Trophoblast cell (in vitro differentiated cells and primary cell): ENCODE measurements at places on chromosomes 13 and 19.

DNA sequence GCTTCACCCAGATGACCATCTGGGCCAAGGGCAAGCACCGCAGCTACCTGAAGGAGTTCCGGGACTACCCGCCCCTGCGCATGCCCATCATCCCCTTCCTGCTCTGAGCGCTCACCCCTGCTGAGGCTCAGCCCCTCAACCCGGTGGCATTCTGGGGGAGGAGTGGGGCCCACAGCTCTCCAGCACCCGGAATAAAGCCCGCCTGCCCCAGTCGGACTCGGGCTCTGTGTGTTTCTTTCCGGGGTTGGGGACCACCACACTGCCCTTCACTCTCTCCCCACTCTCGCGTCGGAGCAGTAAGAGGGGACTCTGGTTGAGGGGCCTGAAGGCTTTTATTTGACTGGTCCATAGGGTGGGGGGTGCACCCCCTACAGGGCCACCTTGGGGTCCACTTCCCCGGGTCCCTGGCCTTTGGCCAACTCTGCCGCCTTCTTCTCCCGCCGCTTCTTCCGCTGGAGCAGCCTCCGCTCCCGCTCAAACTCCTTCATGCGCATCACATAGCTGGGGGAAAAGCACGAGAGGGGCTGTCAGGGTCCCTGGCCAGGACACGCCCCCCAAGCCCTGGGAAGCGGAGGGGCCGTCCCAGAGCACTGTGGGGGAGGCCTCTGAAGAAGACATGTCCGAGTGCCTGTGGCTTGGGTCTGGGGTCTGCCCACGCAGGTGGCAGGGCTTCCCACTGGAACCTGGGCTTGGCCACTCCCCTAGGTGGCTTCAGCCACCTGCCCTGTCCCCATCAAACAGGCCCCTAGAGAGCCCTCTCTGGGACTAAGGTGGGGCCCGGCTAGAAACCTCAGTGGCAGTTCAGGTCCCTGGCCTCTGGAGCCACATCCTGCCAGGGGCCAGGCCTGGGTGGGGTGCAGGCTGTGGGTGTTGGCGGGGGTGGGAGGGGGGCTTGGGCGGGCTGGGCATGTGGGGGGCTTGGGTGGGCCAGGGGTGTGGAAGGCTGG is 5.8 kb downstream of the NDUFB7 start:
- DNase-seq: no peak

GRCh38 chr13:50955798-50956197 is 46.2 kb downstream of the RNASEH2B start:
- no peak for DNase-seq

DNA sequence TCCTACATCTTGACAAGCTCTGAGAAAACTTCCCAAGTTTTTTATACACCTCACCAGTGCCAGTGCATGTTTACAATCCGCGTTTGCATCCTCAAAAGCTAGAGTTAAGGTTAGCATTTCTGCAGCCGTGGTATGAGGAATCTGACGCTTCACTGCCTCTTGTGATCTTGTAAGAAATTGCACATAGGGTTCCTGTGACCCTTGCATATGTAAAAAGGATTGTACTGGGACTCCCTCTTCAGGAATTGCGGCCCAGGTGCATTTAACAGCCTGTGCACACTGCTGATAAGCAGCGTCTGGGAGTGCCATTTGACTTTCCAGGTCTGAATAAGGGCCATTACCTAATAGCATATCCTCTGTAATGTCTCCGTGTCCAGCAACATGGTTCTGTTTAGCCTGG is 15.3 kb downstream of the FPR3 start:
- peak; percentile 91 for DNase-seq

- no peak for DNase-seq
Observed at GRCh38 chr19:18057557-18057956, 29.2 kb downstream of the IL12RB1 start.

DNA sequence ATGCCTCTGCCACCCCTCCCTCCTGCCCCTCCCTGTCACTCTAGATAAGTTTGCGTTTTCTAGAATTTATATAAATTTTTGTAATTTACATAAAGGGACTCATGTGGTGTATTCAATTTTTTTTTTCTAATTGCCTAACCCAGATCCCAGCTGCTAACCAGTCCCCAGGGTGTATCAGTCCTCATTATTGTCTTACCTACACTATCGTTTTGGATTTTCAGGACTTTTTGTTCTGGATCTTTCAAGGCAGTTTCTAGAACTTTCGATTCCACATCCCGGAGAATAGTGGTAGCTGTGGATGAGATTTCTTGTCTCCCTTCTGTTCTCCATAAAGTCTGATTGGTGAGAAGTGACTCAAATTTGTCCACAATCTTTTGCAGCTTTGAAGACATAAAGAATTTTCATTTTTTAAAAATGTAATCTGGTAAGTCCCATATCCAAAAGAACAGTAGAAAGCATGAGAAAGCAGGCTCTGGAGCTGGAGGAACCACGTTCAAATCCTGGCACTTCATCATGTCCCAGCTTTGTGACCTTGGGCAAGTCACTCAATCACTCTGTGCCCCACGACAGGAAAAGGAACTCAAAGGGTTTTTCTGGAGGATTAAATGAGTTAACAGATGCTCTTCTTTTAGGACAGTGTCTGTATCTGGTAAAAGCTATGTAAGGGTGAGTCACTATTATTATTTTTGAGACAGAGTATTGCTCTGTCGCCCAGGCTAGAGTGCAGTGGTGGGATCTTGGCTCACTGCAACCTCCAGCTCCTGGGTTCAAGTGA is 19.7 kb downstream of the ADGRE3 start:
- no peak for DNase-seq

GRCh38 chr19:291006-291521 is at the start of gene PLPP2:
PLPP2 (minus strand) TSS chr19:291403; CDS start chr19:291336, 67 bp downstream.
- peak; percentile 12 for DNase-seq

DNA sequence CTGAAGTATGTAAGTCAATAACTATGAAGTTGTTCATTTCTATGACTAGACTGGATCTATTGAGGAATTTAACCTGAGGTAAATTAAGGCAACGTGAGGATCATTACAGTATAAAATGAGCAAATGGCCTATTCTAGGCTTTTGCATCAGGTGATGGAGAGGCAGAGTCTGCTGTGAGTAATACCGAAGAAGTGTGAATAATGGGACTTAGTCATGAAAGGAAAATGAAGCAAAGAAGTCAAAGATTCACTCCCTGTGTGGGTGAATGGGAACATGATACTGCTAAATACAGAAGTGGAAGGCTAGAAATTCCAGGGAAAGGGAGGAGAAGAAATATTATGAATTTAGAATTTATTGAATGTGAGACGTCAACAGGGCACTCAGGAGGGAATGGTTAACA is 774.1 kb downstream of the LIG4 start:
- no peak for DNase-seq
